ENCODE measurements at places on chromosomes 5 and 9.

- no peak for DNase-seq
Observed at GRCh38 chr5:156188016-156188415, 138.9 kb upstream of the SGCD start.

DNA sequence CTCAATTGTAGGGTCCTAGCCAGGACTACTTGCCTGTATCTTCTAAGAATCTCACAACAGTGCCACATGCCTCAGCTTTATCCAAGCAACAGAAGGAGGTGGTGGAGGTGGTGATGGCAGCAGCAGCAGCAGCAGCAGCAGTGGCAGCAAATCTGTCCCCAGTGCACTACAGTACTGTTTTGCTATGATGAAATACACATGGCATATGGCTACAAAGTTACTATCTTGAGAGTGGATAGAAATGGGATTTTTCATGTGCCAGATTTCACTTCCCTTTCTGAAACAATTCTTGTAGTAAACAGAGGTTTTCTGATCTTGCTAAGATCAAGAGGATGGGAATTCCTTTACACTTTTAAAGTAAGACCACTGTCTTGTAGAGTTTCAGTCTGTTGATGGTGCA is 8.1 kb upstream of the CYSTM1 start:
- no peak for DNase-seq

DNA sequence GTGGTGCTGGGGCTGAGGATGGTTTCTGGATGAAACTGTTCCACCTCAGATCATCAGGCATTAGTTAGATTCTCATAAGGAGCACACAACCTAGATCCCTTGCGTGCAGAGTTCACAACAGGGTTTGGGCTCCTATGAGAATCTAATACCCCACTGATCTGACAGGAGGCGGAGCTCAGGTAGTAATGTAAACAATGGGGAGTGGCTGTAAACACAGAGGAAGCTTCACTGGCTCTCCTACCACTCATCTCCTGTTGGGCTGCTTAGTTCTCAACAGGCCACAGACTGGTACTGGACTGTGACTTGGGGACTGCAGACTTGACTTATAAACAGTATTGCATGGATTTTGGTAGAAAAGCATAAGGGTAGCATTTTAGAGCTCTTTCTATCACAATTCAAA is 870.7 kb upstream of the CDH10 start:
- no peak for DNase-seq

GRCh38 chr5:35785601-35786085 is 71.0 kb upstream of the IL7R start:
- DNase-seq: peak; percentile 30

DNA sequence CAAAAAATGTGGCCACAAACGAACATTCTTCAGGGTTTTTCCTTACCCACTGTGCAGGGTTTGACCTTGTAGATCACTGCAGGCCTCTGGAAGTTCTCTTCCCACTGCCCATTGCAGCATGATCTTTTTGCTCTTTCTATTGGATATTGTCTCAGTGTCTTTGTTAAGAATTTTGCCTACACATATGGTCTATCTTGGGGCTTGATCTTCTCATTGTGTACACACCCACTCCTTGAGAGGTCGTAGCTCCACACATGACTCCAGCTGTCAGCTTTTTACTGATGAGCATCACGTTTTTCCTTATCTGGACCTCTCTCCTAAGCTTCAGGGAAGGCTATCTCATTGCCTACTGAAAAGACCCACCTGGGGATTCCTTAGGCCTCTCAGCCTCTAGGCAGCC is 3.0 kb upstream of the GLRX start:
- no peak for DNase-seq

DNA sequence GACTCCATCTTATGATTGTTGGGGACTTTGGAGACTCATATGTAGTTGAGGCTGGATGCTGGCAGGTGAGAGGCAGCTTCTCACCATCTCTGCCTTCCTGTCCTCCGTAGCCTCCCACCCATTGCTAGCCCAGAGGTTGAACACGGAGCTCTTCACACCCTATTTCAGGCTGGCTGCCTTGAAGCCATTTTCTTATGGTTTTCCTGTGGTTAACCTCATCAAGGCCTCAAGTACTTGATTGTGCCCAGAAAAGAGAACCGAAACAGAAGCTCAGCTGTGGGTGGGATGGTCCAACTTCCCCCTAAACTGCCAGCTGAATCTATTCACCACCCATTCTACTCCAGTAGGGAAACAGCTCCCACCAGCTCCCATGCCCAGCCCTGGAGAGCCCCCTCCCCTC is 102.9 kb downstream of the LIFR start:
- no peak for DNase-seq

GRCh38 chr5:112143690-112144089 is 275.4 kb downstream of the EPB41L4A start:
- no peak for DNase-seq

GRCh38 chr5:127294829-127295228 is 4.2 kb downstream of the MEGF10 start:
- no peak for DNase-seq

GRCh38 chr9:20253635-20254034 is 368.7 kb downstream of the MLLT3 start:
- no peak for DNase-seq

DNA sequence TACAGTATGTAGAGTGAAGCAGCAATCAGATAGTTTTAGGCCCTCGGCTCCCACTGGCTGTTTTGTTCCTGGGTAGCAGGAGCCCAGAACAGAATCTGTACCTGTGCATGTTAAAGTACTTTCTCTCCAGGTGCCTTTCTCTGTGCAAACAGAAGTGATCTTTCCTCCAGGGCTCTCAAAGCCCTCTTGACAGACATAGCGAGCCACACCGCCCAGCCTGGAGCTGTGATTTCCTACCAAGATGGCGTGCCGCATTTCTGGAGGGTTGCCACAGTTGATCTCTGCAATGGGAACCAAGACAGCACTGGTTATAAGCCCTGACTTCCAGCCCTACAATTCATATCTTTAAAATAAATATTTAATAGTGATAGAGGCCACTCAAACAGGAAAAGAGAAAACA is 50.9 kb downstream of the SUSD1 start:
- DNase-seq: no peak

- no peak for DNase-seq
Observed at GRCh38 chr5:128551476-128551875, 13.4 kb upstream of the FBN2 start.
